ENCODE measurements at places on chromosomes 2 and 18.

GRCh38 chr2:238176613-238177012 lies 17.8 kb downstream of the ERFE start:
- DNase-seq: no peak

DNA sequence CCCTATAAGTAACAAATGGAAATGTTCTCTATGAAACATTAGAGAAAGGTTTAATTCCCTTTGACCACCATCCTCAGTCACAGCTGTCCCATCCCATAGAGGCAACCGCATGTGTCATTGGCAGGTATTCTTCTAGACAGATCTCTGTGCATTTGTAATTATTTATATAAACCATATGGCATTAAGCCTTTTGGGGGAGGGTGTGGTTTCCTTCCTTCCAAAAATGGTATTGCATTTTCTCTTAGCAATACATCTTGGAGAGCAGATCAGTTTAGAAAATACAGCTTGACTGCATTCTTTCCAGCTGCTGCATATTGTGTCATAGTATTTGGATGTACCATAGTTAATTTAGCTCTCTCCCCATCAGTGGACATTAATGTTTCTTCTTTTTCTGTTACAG lies 57.7 kb downstream of the LCLAT1 start:
- DNase-seq: no peak

GRCh38 chr18:2958819-2959298 lies 54.1 kb downstream of the LPIN2 start:
- no peak for DNase-seq

- no peak for DNase-seq
Measured at GRCh38 chr18:25880441-25880840, 210.0 kb downstream of the SS18 start.

DNA sequence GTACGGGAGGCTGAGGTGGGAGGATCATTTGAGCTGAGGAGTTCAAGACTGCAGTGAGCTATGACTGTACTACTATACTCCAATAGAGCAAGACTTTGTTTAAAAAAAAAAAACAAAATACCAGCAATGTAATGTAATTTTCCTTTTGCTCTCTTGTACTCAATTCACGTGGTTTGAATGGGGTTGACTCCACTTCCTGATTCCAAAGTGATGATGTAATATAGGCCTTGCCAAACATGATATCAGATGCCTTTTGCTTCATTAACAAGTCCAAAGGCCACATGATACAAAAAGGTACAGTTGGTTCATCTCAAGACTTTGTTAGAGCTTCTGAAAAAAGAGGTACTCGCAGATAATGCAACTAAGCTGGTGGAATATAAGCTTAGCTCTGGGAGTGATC lies 321.8 kb downstream of the ZEB2 start:
- no peak for DNase-seq

- no peak for DNase-seq
Measured at GRCh38 chr2:170740660-170741059, 25.5 kb downstream of the SP5 start.

DNA sequence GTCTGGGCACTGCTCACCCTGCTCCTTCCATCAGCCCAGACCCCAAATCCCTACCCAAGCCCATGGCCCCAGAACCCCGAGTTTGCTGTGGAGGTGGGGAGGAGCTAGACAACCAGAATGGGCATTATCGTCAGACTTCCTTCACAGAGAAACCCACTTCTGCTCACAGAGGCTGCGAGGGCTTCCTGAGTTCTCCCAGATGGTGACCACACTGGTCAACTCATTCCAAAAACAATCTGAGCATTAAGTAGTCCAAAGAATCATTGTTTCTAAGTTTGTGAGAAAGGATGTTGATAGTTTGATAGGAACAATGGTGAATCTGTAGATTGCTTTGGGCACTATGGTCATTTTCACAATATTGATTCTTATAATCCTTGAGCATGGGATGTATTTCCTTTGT lies 60.2 kb downstream of the LRRC30 start:
- DNase-seq: no peak

DNA sequence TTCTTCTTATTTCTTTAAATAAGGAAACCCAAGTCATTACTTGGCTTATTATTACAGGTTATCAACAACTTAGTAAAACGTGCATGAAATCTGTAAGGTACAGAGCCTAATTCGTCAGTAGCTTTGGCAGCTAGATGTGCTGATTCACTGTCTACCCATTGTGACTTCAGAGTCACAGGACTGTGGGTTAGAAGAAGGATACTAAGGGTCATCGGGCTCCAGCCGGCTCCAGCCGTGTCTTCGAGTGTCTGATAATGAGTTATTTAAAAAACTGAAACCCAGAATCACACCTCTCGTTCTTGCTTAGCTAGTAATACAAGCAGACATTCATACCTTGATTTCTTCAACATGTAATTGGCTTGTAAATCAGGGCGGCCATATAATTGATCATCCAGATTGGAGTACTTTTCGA lies 170.5 kb downstream of the FMNL2 start:
- DNase-seq: no peak

DNA sequence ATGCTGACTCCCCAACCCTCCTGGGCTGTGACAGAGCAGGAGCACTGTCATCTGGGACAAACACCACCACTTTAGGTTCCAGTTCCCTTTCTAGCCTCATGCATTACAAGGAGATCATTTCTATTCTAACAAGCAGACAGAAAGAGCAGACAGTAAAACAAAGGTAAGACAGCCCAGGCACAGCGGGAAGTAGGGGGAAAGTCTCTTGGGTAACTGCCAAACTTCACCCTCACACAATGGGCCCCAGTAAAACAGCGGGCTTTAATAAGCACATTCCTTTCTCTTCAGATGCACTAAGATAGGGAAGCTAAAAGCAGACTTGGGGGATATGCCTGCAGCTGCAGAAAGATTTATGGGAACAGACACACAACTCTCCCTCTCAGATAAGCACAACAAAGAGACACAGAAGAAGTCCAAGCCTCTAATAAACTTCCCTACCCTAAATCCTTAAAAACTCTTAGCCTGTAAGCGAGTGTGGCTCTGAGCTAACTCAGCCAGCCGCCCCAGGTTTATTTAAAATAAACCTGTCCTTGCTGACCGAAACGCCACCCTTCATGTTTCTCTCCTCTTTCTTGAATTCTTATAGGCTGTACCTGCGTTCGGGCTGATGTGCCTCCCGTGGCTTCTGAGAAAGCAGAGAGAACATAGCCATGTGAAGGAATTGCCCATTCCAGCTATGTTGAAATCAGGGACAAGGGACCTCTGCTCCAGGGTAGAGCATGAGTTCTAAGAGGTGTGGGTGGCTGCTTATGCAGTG lies 726.8 kb upstream of the DDX18 start:
- no peak for DNase-seq

- no peak for DNase-seq
Measured at GRCh38 chr2:199848389-199849130, 2.4 kb downstream of the FTCDNL1 start.

- DNase-seq: no peak
Measured at GRCh38 chr18:41351430-41351829, 603.6 kb upstream of the PIK3C3 start.

DNA sequence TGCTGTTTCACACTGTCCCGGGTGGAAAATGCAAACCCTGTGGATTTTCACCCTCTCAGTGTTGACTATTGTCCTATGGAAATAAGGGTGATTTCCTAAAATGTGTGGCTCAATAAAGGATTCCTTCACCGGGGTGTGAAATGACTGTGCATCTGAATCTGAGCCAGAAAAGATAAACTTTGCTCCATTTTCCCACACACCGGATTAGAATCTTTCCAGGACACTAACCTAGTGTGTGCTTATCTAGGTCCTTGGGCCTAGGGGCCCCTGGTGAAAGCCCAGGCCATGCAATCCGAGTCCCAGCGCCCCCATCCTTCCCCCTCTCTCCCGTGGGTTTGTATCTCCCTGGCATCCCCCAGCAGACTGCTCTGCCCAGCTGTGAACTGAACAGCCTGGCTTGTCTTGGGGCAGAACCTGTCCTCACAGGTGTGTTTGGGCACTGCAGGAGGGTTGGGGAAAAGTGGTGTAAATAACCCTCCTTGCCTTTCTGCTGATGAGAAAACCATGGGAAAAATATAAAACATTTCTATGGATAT lies 17.3 kb downstream of the KLHL29 start:
- no peak for DNase-seq

DNA sequence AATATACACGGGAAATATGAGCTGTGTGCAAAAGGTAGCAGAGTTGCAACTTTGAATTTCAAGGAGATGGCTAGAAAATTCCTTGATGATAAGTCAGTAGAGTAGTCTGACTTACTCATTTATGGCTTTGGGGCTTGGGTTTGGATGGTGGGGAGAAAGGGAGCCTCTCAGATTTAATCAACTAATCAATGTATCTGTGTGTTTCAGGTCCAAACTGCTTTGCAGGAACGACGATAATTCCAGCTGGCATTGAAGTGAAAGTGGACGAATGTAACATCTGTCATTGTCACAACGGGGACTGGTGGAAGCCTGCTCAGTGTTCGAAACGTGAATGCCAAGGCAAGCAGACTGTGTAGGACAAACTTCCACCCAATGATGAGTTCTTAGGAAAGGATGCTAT lies 164.6 kb downstream of the VWC2L start:
- no peak for DNase-seq

DNA sequence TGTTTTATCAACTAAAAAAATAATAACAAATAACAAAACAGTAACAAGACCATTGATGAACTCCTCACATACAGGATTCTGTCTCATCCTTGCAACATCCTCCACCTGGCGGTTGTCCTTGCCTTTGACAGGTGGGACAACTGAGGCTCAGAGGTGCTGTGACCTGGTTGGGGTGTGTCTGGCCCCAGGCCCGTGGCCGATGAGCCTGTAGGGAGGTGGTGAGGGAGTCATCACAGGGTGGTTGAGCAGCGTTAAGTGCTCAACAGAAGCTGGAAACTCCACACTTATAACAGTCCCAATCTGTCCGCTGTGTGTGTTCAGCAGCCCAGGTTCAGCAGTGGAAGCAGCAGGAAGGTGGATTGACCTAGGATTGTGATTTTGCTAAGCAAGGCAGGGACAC lies 131.6 kb upstream of the RAB12 start:
- DNase-seq: no peak

GRCh38 chr2:64474121-64474571 lies 20.2 kb downstream of the LGALSL start:
- DNase-seq: no peak

GRCh38 chr2:173629076-173629475 lies 274.4 kb downstream of the CDCA7 start:
- DNase-seq: no peak

DNA sequence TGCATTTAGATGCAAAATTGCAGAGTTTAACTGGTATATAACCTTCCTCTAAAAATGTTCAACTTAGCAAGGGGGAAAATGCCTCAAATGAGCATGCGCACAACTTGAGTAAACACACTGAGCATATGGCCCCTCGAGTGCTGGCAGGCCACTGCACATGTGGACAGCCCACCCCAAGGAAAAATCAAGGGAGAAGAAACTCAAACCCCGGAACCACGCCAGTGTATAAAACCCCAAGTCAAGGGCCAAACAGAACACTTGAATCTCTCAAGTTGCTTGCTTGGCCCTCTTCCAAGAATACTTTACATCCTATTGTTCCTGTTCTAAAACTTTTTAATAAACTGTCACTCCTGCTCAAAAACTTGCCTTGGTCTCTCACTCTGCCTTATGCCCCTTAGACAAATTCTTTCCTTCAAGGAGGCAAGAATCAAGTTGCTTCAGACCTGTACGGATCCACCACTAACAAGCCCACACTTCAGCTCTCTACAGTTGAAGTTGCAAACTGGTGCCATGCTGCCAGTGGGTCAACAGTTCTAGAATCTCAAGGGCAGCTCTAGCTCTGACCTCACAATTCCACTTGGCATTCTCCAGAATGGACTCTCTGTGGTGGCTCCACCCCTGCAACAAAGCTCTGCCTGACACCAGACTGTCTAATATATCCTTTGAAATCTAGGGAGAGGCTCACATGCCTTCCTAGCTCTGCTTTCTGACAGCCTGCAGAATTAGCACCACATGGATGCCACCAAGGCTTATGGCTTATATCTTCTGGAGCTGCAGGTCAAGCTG lies 38.9 kb downstream of the HIBCH start:
- no peak for DNase-seq

DNA sequence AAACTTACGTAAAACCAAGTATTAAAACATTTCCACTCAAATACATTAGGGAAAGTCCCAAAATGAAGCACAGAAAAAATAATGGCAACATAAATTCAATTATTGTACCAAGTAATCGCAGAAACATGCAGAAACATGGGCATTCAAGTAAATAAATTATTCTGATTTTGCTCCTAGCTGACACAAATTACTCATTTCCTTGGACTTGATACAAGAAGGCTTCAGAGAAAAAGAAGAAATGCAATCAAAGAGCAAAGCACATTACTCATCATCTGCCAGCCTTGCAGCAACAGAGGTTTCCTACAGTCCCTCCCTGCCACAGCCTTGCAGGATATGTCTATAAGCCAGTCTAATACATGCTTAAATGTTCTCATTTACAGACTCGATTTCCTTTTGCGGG lies 439.8 kb upstream of the LYPD1 start:
- no peak for DNase-seq

DNA sequence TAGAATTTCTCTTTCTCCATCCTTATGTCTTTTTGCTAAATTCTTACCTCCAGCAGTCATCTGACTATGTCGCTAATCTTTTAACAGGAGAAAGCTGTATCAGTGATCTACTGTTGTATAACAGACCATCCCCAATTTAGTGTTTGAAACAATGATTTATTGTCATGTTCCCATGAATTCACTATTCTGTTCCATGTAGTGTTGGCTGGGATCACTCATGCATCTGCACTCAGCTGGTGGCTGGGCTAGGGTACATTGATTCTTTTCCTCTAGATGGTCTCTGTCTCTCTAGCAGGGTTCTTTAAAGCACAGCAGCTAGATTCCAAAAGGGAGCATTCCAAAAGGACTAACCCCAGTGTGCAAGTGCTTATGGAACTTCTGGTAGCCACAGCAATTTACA lies 184.2 kb upstream of the FANCL start:
- no peak for DNase-seq

DNA sequence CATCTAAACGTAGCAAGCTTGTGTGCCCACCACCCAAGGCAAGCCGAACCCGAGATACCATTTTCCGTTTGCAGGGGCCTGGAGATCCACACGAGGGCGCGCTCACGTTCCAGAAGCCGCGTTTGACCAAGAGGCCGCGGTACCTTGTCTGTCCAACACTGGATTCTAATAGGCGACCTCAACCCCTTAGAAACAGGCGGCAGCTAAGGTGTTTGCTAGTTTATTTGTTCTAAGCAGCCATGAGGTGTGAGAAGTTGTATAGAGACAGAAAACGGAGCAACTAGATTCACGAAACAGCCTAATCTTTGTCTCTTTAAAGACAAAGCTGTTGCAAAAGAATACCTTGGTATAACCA lies 4.2 kb downstream of the HOXD11 start:
- no peak for DNase-seq

- DNase-seq: no peak
Measured at GRCh38 chr18:22471546-22472131, 53.9 kb upstream of the CTAGE1 start.

GRCh38 chr18:76102156-76102555 lies 392.9 kb downstream of the ZNF516 start:
- no peak for DNase-seq
